ENCODE measurements at places on chromosomes 4 and X. TPM values are rescaled to one million over a fixed set of nuclear protein-coding genes. Genes with fewer than 3 reads are reported as not detected.

The OTUD6A gene
- not detected for total RNA-seq

The AMTN gene
- not detected for total RNA-seq

The SFRP2 gene
- 3.3 TPM for total RNA-seq

The MMGT1 gene
- total RNA-seq, result 22.7 TPM

The VEGFD gene
- total RNA-seq, result 2.5 TPM

The F8A2 gene
- not detected for total RNA-seq

DNA sequence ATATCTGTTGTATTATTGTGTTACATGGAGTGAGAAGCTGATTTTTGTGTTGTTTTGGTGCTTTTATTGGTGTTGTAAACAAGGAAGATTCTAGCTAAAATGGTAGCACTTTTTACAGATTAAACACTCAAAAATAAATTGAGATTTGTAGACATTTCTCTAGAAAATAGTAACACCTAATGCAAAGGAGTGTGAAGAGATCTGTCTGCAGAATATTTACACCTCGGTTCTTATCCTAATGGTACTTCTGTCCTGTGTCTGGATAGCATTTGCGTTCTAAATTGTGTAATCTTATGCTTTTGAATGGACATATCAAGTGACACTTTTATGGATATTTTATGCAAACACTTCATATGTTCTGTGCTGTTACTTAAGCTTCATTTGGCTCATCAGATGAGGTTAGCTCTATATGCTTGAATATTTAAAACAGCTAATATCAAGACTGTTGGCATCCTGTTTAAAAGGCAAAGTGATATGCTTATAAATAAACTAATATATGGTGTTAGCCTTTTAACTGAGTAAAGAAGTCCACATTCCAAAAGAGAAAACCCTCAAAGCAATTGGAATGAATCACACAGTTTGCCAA lies 6.0 kb downstream of the PCDH7 start:
- no peak for DNase-seq

GRCh38 chr4:3201718-3202702 lies 46.9 kb upstream of the MSANTD1 start:
- DNase-seq, result no peak

GRCh38 chrX:9917861-9918260 lies 49.3 kb upstream of the CLDN34 start:
- DNase-seq, result no peak

GRCh38 chrX:103629318-103630170 lies 769 bp downstream of the TCEAL1 start:
- DNase-seq, result peak; percentile 74

DNA sequence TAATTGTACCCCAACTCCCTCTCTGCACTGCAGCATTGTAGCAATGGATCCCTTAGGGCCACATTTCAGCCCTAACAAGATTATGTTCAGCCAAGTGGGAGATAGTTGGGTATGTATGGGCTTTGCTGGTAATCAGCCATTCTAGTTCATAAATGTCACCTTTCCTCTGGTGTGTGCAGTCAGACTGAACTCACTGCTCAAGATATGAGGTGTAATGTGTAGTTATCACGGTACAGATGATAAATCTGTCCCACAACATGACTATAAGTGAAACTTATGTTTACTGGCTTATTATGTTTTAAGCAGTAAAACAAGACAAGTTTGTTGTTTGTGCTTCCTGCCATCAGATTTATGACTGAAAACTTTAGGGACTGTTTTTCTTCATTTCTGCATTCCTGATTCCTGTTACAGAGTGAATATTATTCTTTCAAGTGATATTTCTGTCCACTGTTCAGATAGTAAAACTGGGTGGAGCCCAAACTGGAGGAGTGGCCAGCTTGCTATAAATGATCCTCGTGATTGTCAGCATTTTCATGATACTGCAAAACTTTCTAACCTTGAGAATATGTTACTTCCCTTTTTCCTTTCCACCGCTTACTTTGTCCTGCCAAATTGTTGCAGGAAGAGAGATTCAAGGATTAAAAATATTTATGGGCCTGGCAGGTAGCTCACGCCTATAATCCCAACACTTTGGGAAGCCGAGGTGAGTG lies 44.9 kb downstream of the ANAPC4 start:
- DNase-seq, result no peak

- no peak for DNase-seq
Observed at GRCh38 chrX:39439906-39440798, 638.9 kb downstream of the MID1IP1 start.

GRCh38 chr4:33722800-33723516 lies 2521.4 kb downstream of the ARAP2 start:
- no peak for DNase-seq

GRCh38 chrX:99242001-99242400 lies 1168.1 kb downstream of the PCDH19 start:
- DNase-seq, result no peak

- DNase-seq, result no peak
Observed at GRCh38 chr4:48668254-48669017, 111.6 kb downstream of the FRYL start.

DNA sequence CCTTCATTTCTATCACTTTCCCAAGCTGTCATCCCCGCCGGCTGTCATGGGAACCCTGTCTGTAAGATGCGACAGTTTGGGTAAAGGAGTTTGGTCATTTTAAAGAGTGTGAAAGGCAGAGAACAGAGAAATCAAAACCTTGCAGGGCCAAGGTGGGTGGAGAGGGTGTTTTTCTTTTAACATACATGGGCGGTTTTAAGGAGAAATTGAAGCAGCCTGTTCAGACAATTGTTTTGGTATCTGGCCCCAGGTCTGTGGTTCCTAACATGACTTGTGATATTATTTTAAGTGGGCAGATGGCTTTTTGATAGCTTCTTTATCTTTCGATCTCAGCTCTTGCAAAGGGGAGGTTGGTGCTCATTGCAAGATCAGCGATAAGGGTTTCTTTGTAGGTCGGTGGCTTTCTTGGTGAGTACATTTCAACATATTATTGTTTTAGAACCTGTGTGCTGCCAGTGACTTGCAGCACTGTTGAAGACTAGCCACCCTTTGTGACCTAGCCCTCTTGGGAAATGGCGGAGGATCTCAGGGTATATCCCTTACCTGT lies 3.7 kb downstream of the PPP1R3F start:
- DNase-seq, result no peak

GRCh38 chrX:106711375-106711774 lies 15.1 kb upstream of the RNF128 start:
- DNase-seq, result no peak

DNA sequence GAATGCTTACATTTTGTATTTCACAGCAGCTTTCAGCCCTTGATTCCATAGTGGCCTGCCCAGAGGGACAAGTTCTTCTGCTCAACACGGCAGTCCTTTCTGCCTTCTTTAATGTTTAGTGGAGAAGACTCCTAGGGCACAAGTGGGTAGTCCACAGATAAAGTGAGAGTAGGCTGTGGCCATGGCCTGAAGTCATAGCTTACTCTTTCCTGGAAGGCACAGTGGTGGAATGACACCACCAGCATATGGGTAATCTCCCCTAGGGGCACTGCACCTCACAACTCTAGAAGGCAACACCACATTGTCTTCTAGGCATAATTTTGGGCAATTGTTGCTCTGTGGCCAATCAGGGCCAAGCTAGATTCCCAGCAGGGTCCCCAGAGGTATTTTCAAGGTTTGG lies 155.4 kb upstream of the MAMLD1 start:
- DNase-seq, result no peak

DNA sequence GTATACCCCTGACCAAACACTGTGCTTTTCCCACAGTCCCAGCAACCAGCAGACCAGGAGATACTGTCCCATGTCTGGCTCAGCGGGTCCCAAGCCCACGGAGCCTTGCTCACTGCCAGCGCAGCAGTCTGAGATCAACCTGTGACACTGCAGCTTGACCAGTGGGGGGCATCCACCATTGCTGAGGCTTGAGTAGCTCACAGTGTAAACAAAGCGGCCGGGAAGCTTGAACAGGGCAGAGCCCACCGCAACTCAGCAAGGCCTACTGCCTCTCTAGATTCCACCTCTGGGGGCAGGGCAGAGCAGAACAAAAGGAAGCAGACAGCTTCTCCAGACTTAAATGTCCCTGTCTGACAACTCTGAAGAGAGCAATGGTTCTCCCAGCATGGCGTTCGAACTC lies 58.1 kb downstream of the SLC10A6 start:
- no peak for DNase-seq

GRCh38 chrX:55759478-55759877 lies 41.9 kb downstream of the RRAGB start:
- no peak for DNase-seq

DNA sequence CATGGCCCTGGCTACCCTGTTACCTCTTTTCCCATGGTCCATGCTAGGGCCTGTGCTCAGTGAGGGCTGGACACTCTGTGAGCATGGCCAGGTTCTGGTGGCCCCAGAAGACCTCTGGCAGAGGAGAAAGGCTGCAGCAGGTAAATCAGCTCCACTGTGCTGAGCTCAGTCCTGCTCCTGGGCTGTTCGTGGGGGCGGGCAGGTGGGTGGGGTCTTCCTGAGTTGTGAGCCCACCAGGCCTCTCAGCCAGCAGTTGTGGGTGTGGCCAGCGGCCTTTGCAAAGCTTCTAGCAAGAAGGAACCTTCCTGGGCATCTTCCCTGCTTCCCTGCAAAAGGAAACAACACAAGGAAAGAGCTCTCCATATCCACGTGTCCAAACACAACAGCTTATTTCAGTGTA lies 85.3 kb upstream of the STX18 start:
- no peak for DNase-seq

DNA sequence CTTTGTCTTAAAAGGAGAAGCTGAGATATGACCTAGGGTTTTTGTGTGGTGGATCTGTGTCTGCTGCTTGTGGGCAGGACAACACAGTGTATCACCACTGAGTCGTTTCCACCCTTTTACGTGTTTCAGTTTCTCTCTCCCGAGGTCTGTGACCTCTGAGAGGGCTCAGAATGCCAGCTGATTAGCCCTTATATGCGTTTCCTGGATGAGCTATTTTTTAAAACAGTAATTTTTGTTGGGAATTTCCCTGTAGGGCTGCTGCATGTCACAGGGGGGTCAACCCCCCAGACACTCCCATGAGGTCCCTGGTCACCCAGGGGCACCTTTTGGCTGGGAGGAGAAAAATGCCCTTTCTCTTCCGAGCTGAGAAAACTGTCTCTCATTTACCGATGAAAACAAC lies 170.4 kb upstream of the CASK start:
- no peak for DNase-seq

GRCh38 chr4:55321707-55322264 lies 24.3 kb upstream of the SRD5A3 start:
- peak; percentile 83 for DNase-seq

DNA sequence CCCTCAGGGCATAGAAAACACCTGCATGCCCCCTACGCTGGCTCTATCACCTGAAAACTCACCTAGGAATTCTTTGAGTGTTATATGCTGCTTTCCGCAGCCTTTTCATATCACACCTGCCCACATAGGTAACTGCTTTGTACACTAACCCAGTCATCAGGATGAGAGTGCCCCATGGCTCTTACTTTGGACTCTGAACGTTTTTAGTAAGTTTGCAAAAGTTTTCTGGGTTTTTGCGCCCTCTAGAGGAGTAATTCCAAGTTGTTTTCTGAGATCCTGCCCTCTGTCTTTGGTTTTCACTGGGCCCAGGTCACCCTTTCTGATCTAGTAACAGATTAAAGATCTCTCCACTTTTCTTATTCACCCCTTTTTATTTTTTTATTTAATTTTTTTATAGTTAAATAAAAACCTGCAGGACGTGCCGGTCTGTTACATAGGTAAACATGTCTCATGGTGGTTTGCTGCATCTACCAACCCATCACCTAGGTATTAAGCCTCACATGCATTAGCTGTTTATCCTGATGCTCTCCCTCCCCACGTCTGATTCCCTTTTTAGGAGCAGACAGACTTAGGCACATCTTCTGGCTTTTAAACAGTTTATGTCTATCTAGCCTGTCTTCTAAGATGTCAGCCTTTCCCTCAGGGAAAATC lies 139.2 kb downstream of the NWD2 start:
- no peak for DNase-seq

DNA sequence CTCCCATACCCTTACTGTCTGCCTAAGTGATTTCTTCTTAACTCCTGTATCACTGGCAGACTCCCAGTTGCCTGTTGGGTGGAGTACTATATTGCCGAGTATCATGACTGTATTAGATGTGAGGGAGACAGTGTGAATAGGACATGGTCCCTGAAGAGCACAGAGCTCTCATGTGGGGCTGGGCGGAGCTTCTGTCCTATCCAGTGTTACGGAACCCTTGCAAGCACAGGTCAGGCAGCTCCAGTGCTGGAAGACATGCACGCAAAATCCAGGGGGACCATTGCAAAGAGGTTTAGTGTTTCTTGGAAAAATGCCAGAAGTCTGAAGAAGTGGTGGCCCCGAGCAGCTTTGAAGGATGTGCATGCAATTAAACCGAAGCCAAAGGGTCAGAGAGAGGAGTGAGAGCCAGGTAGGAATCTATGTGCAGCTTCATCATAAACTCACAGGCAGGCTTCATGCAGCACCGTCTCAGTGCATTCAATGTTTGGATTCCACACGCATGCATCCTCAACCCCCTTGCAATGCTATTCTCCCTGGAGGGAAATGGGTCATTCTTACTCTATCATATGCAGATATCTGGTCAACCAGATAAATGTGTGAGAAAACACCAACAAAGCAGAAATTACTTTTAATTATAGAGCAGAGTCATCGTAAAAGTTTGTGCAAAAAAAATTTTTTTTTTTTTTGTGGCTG lies 49.7 kb upstream of the DHRSX start:
- no peak for DNase-seq

GRCh38 chr4:154078504-154079350 lies 289.8 kb upstream of the SFRP2 start:
- no peak for DNase-seq

GRCh38 chrX:110322603-110323002 lies 4.7 kb upstream of the AMMECR1 start:
- no peak for DNase-seq

Data from left cardiac atrium (tissue), 4 donors.